H9 (cell line): ENCODE measurements at places on chromosomes 7 and 10.

DNA sequence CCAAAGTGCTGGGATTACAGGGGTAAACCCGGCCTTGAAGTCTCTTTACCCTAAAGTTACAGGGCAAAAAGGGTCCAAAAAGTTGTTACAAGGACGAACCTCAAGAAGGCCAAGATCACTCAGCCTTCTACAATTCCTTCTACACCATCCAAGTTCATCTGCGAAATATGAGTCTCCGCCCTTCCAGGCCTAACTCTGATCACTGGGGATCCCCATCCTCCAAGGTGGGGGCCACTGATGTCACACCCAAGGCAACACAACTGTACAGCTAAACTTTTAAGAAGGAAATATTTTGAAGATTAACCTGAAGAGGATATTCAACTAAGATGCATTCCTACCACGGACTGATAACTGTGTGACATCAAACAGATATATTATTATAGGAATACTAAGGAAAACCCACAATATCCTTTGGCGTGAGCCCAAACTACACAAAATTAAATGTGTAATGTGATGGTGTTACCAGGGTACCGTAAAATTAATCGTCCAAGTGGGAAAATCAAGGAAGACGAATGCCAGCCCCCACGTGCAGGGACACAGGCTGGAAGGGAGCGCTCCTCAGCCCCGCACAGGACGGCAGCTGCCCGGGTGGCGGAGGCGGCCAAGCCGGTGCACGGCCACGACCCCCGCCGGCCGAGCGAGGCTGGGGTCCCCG is 1.0 kb downstream of the PAXIP1 start:
- DNase-seq: no peak

- DNase-seq: no peak
Measured at GRCh38 chr7:21497072-21497471, 45.8 kb upstream of the DNAH11 start.

DNA sequence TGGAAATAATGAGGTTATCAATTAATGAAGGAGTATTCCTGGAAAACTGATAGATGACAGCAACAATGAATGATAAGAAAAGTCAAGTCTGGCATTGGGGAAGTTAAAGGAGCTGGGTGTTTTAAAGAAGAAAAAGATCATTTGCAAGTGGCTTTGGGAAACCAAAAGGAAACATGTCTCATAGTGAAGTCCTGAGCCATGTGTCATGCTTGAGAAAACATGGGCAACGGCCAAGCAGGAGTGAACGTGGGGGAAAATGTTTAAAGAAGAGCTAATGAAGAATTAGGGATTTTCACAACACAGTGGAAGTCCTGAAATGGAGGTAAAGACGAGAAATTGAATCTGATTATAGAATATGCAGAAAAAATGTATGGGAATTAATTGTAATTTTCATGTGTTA is 1383.2 kb upstream of the CELF2 start:
- no peak for DNase-seq

DNA sequence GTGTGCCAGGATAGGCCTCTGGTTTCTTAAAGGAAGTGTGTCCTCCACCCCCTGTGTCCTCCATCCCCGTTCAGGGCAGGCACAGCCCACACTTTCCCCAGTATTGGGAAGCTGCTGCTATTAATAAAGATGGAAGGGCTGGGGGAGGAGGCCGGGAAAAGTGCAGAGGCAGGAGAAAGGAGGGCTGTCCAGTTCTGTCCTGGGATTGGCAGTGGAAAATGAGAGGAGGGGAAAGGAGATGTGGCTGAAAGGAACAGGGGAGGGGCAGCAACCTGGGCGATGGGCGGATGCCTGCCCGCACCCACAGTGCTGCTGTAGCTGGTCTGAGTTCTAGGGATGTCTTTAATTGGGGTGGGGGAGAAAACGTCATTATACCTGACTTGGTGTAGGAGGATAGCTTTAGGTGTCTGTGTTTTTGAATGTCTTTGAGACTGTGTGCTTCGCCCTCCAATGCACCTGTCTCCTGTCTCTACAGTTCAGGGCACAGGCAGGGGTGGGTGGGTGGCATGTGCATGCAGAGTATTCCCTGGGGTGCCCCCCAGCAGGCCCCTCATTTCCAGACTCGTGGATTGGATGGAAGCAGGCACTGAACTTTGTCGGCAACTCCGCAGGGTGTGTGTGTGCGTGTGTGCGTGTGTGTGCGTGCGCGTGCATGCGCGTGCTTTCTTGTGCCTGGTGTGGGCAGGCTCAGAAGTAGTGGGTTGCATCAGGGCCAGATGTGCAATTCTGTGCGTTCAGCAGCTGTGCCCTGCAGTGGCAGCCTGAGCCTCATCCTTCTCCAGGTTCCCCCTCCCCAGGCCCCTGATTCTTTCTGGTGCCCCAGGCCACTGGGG is 2.5 kb downstream of the TRIM8 start:
- no peak for DNase-seq

GRCh38 chr7:140972876-140973829 is 41.6 kb downstream of the MRPS33 start:
- DNase-seq: no peak

- no peak for DNase-seq
Measured at GRCh38 chr10:102712843-102713538, 1.2 kb downstream of the ARL3 start.

DNA sequence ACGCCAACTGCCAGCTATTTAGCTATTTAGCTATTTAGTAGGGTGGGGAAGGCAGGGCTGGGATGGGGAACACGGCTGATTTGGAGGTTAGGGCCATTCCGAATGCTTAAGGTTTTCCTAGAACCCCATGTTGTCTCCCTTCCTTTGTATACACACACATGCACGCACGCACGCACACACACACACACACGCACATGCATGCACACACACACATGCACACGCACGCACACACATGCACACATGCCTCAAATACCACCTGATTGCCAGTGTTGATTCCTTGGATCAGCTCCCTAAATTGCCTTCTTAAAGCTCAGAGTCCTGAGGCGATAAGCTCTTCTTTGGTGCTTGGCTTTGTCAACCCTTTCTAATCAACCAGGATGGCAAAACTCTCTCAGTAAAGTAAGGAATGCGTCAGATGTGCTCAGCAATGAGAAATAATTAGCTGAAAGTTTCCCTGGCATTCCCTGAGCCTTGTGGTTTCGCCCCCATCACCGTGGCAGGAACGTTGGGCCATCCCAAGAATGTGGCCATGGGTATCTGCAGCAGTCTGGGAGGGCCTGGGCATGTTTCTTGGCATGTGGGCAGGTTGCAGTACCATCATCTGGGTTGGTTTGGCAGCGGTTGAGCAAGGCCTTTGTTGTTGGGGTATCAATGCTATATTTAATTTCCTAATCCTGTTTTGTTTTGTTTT is 305.6 kb downstream of the LRMDA start:
- no peak for DNase-seq

DNA sequence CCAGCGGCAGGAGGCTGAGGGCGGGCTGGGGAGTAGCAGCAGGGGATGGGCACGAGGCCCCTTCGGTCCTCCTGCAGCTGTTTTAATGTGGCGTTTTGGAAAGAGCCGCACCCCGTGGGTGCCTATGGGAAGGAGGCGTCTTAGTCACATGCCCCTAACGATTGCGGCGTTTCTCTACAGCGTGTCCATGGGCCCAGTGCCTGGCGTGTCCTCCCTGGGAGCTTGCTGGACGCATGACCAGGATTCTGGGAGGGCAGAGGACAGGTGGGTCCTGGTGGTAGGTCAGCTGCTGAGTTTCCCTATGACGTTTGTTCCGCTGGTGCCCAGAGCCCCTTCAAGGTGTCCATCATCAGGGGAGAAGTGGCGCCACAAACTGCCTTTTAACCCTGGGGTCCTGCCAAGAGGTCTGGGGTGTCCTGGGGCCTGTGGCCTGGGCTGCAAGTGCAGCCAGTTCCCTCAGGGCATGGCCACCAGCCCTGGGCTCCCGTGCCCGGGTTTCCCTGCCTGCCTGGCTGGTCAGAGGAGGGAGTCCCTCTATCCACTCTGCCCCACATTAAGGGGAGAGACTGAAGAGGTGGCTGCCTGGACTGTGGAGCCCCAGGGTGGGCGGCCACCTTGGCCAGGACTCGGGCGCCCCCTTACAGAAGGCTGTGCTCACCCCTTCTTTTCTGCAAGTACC is 48.7 kb downstream of the PWWP2B start:
- no peak for DNase-seq
